ENCODE measurements at places on chromosomes 5 and 9.

DNA sequence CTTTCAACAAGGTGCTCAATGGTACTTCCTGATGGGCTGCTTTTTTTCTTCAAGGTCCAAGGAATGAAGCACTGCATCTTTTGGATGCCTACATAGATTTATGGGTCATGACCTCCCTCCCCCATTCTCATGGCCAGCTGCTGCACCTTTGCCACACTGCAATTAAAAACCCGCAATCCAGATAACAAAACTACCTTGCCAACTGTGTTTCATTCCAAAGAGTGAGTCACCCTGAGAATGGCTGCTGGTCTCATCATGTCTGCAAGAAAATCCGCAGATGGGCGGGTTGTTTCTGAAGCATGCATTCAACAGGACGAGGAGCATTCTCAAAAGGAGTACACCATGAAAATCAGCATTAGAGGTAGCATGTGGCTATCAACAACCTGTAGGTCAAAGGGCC is 139.8 kb downstream of the ELAVL2 start:
- H3K27me3 ChIP-seq: no peaks in the 10 kb centered on the region
- no peak overlapping the region for H3K27ac ChIP-seq
- H3K36me3 ChIP-seq: no peaks in the 10 kb centered on the region
- no peaks in the 10 kb centered on the region for H3K4me1 ChIP-seq
- no peak overlapping the region for H3K4me3 ChIP-seq
- DNase-seq: no peak

- H3K4me1 ChIP-seq: no peaks in the 10 kb centered on the region
- no peak for DNase-seq
- H3K27ac ChIP-seq: no peak overlapping the region
- H3K36me3 ChIP-seq: no peaks in the 10 kb centered on the region
- H3K4me3 ChIP-seq: no peak overlapping the region
- H3K27me3 ChIP-seq: no peaks in the 10 kb centered on the region
Measured at GRCh38 chr5:9197881-9198260, 348.0 kb downstream of the SEMA5A start.

DNA sequence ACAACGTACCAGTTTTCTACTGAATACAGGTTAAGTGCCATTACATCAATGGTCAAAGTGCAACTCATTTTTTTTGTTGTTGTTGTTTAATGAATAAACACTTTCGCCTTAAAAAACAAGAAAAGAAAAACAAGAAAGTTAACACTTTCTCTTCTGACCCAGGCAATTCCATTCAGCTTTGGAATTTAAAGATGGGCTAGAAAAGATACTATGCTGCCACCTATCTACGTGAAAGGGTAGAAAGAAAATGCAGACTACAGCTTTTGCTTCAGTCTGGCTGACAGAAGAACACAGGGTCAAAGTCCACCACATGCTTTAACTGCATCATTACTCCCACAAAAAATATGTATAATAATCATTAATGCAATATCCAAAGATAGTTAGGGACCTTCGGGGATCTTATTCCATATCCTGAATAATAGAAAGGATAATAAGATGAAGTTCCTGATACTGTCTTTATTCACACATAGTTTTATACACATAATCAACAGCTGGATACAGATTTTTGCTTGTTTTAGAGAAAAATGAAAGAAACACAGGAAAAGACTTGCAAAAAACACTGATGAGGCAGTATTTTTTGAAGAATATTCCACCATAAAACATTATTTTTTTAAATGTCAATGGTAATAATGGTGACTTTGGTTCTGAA is 40.4 kb downstream of the ZDHHC21 start:
- no peaks in the 10 kb centered on the region for H3K36me3 ChIP-seq
- no peaks in the 10 kb centered on the region for H3K4me1 ChIP-seq
- H3K27ac ChIP-seq: no peak overlapping the region
- no peak for DNase-seq
- no peaks in the 10 kb centered on the region for H3K27me3 ChIP-seq
- H3K4me3 ChIP-seq: no peak overlapping the region

DNA sequence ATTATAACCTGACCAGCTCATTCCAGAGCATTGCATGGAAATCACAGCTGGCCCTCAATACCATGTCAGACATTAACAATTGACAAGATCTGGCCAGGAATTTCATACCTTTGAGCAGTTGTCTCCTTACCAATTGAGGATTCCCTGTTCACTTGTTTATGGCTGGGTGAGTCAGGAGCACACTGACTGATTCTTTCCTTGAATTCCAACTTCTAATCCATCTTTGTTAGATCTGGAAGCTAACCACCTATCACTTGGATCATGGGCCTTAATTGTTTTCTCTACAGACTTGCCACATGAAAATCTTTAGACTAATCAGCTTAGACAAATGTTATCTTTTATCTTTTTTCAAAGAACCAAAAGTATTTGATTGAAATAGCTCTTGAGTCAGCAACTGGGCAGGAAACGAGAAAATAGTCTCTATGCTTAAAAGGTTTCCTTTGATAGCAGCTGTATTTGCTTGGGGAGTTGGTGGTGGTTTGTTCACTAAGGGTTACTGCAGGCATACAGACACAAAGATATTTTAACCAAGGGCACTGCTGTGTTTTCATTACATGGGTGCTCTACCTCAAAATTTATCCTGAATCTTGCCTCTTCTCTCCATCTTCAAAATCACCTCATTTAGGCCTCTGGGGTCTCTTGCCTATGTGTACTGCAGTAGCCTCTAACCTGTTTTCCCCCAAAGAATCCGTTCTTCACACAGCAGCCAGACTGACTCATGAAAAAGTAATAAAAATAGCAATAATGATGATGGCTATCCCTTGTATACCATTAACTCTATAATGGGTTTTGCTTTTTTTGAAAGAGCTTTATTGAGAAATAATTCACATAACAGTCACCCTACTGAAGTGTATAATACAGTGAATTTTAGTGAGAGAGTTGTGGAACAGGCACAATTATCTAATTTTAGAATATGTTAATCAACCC is 197.0 kb upstream of the NMUR2 start:
- H3K4me1 ChIP-seq: no peaks in the 10 kb centered on the region
- no peaks in the 10 kb centered on the region for H3K36me3 ChIP-seq
- H3K27me3 ChIP-seq: no peaks in the 10 kb centered on the region
- H3K27ac ChIP-seq: no peak overlapping the region
- no peak overlapping the region for H3K4me3 ChIP-seq

DNA sequence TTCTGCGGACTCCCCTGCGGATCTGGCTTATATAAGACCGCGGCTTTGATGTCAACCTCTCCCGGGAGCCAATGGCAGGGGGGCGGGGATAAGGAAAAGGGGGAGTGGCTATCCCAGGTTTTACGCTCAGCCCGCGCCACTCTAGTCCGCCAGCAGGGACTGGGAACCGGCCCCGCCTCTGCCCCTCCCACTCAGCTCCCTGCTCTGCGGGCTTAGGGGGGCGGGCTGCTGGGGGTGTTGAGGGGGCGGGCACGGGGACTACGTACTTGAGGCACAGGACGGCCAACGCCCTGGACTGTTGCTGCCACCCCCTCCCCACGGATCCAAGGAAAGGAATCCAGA is at the start of gene HAND1:
TSS of gene HAND1 (minus strand) at position 4 of the 342 bp plus-strand sequence. CDS start 219 bp downstream, outside the sequence.
- no peak within 1 kb of the TSS for H3K4me3 ChIP-seq
- no peaks in the 10 kb centered on the region for H3K36me3 ChIP-seq
- peaks cover 95% of the 10 kb centered on the region for H3K27me3 ChIP-seq
- peaks cover 69% of the 10 kb centered on the region for H3K4me1 ChIP-seq

DNA sequence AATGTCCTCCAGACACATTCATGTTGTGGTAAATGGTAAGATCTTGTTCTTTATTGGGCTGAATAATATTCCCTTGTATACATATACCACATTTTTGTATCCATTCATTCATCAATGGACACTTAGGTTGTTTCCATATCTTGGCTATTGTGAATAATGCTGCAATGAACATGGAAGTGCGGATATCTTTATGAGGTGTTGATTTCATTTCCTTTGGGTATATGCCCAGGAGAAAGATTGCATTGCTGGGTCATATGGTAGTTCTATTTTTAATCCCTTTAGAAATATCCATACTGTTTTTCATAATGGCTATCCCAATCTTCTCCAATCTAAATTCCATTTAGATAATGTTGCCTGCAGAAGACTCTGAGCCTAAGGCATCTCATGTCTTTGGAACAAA is 78.0 kb upstream of the TNC start:
- no peak overlapping the region for H3K27ac ChIP-seq
- DNase-seq: no peak
- no peak overlapping the region for H3K4me3 ChIP-seq
- no peaks in the 10 kb centered on the region for H3K36me3 ChIP-seq
- no peaks in the 10 kb centered on the region for H3K27me3 ChIP-seq

- no peaks in the 10 kb centered on the region for H3K36me3 ChIP-seq
- no peak overlapping the region for H3K27ac ChIP-seq
- no peak overlapping the region for H3K4me3 ChIP-seq
- H3K27me3 ChIP-seq: no peaks in the 10 kb centered on the region
- DNase-seq: no peak
- H3K4me1 ChIP-seq: no peaks in the 10 kb centered on the region
Measured at GRCh38 chr5:93069276-93069675, 511.7 kb downstream of the NR2F1-AS1 start.

- no peak overlapping the region for H3K4me3 ChIP-seq
- H3K27me3 ChIP-seq: no peaks in the 10 kb centered on the region
- H3K4me1 ChIP-seq: no peaks in the 10 kb centered on the region
- DNase-seq: no peak
- H3K27ac ChIP-seq: no peak overlapping the region
Measured at GRCh38 chr5:82865625-82866024, 211.6 kb downstream of the TMEM167A start.

DNA sequence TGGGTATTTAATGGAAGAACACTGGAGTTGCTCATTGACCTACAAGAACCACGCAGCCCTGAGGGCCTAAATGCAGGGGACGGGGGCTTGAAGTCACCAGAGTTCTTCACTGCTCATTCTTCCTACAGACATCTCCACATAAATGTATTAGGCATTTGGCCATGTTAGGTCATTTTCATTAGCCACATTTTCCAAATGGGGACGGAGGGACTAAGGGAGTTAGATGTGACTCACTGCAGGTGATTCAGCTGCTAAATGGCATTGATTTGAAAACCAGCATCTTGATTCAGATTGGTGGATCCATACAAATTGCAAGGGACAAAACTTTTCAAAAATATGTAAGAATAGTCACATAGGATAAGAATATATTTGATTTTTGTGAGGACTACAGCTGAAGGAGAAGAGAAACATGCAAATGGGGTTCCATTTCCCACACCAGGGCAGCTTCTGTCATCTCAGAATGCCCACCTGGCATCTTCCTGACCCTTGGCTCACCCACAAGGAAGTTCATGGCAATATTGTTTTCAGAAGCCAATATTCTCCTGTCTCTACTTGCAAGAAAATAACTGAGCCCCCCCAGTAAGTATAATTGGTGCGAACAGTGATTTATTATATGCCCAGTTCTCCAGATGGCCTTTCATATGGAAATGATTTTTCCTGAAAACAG is 264.8 kb downstream of the DOCK8 start:
- H3K27me3 ChIP-seq: no peaks in the 10 kb centered on the region
- H3K4me3 ChIP-seq: no peak overlapping the region

GRCh38 chr5:102627315-102627714 is 127.8 kb upstream of the PAM start:
- no peaks in the 10 kb centered on the region for H3K4me1 ChIP-seq
- no peaks in the 10 kb centered on the region for H3K36me3 ChIP-seq
- no peaks in the 10 kb centered on the region for H3K27me3 ChIP-seq
- no peak overlapping the region for H3K4me3 ChIP-seq

DNA sequence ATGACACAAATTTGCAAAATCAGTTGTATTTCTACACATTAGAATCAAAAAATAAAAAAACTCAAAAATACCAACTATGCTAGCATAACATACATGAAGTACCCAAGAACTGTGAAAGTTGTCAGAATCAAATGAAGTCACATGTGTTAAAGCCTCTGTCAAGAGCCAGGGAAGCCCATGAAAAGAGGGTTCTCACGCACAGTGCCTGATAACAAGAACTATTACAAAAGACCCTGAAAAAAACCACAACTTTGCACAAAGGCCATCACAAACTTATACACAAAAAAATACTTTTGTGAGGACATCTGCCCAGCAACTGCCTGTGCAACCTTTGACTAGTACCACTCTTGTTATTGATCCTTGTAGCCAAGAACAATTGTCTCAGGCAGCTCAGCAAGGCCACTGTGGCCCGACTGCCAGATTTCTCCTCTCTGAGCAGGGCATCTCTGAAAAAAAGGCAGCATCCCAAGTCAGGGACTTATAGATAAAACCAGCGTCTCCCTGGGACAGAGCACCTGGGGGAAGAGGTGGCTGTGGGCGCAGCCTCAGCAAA is 28.9 kb upstream of the HNRNPA0 start:
- no peak overlapping the region for H3K4me3 ChIP-seq
- DNase-seq: no peak
- no peaks in the 10 kb centered on the region for H3K36me3 ChIP-seq
- H3K27ac ChIP-seq: no peak overlapping the region
- no peaks in the 10 kb centered on the region for H3K27me3 ChIP-seq
- H3K4me1 ChIP-seq: no peaks in the 10 kb centered on the region

GRCh38 chr5:177452688-177453638 is 6.3 kb downstream of the PRR7 start:
- H3K4me1 ChIP-seq: peaks cover 62% of the 10 kb centered on the region
- H3K27me3 ChIP-seq: no peaks in the 10 kb centered on the region
- no peak overlapping the region for H3K27ac ChIP-seq
- H3K36me3 ChIP-seq: no peaks in the 10 kb centered on the region
- no peak overlapping the region for H3K4me3 ChIP-seq

DNA sequence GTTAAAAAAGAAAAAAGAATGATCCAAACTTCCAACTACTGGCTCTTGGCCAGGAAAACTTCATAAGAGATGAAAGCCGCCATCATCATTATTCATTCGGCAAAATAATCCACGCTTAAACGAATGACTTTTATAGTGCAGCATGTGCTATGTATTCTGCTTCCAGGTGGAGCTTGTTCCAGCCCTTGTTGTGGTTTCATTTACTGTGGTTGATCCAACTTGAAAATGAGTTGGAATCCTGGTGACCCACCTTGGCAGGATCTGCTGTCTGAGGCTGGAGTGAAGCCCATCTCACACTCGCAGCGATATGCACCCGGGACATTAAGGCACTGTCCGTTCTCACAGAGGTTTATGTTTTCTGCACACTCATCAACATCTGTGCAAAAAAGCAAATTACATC is 209.6 kb downstream of the FBN2 start:
- no peak overlapping the region for H3K4me3 ChIP-seq
- H3K27me3 ChIP-seq: no peaks in the 10 kb centered on the region
- DNase-seq: no peak
- no peaks in the 10 kb centered on the region for H3K4me1 ChIP-seq
- no peaks in the 10 kb centered on the region for H3K36me3 ChIP-seq

- no peaks in the 10 kb centered on the region for H3K27me3 ChIP-seq
- H3K27ac ChIP-seq: no peak overlapping the region
- DNase-seq: no peak
- no peaks in the 10 kb centered on the region for H3K36me3 ChIP-seq
Measured at GRCh38 chr5:165996201-165996875, 2295.1 kb upstream of the WWC1 start.
